ENCODE measurements at places on chromosomes 1 and 21. TPM values are rescaled to one million over a fixed set of nuclear protein-coding genes. Genes with fewer than 3 reads are reported as not detected.

GRCh38 chr1:208917281-208917680 lies 666.2 kb upstream of the CAMK1G start:
- no peak for ATAC-seq

DNA sequence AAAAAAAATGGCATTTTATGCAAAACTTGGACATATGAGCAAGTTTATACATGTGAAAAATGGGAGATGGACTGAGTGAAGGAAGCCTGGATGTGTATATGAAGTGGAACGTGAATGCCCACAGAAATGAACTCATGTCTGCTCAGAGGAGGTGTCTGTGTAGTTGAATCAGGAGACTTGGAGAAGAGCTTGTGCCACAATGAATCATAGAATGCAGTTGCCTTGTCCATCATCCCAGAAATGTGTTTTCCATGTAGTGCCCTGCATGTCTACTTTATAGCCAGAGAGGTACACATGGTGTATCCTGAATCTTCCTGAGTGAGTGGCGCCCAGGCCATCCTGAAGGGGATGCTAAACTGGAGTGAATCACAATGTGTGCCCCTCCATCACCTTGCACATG lies 2.6 kb upstream of the ILDR2 start:
- no peak for ATAC-seq

PRSS38 gene
- total RNA-seq: not detected

- ATAC-seq: peak; percentile 67
These were observed 6.2 kb upstream of the LAPTM5 start for GRCh38 chr1:30763651-30764248.

DNA sequence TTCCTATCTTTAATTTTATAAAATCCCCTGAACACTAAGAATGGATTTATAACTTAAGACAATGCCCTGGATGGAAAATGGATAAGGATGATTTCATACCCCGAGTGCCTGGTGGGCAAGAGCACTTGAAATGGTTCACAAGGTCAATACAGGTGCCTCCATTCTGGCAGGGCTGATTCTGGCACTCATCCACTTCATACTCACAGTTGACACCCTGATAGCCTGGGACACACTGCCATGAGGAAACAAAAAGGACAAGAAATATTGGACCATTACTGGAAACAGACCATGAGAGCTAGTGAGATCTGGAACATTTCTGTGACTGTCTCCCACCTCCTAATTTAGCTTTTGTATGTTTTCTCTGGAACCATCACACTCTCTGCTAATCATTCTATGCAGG lies 39.1 kb upstream of the ADAM30 start:
- no peak for ATAC-seq

ADARB1 gene
- 141 TPM for total RNA-seq

DNA sequence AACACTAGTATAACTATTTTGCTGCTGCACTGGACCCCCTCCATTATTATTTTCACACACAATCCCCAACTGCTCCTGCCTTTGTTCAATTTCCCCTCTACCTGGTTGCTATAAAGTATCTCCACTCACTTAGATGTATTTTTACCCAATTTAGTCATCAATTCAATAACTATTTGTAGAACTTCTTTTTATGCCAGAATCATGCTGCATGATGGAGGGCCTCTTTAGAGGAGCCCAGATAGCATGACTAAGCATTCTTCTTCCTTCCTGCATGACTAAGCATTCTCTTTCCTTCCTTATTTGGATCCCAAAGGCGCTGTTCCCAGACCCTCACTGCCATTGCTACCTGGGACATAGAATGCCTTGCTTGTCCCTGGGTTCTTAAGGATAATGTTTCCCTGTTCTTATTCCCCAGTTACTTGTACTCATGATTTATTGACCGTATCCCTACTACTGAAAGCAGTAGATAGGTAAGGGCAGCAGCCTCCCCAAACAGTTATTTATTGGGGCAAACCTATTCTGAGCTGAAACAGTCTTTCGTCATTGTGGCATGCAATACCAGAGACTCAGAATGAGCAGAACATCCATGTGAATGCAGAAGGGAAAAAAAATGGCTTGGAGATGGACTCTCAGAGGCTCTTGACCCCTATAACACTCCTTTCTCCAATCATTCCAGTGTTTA lies 89.3 kb upstream of the AKT3 start:
- no peak for ATAC-seq

DNA sequence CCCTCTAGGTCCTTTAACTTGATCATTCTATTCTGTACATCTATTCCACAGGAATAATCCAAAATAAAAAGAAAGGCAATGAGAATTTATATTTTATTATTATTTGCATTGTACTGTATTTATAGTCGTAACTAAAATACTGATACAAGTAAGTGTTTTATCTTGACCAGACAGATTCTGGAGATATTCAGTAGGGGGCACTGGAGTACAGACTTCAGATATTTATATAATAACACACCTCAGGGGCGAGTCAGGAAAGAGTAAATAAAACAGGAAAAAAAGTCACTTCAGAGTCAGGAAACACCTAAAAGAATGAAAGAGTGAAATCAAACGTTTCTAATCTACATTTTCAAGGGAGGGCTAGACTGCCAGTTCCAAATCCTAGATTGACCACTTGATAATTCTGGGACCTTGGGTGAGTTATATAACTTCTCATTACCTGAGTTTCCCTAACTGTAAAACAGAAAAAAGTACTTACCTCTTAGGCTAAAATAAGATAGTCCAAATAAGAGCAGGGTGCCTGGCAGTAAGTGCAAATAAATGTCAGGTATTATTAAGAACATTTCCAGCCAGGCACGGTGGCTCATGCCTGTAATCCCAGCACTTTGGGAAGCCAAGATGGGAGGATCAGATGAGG lies 31.1 kb upstream of the MTF1 start:
- no peak for ATAC-seq

GRCh38 chr1:17692645-17693044 lies 62.5 kb upstream of the ACTL8 start:
- no peak for ATAC-seq

NOTCH2 gene
- 125 TPM for total RNA-seq

DYNLT5 gene
- total RNA-seq: 0.17 TPM

DNA sequence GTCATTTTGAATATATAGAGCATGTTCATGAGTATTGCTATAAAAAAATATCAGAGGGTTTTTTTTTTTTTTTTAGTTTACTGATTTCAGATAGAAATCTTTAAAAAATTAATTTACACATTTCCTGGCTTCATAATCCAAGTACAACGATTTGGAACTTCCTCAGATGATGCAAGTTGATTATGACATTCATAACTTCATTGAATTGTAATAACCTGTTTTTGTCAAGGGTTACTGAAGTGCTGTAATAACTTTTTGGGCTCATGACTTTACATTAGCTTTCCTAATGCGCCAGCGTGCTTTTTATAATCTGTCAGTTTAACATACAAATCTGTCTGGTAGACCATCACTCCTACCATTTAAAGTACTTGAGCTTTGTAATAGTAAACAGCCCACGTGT lies 81.3 kb downstream of the SASS6 start:
- no peak for ATAC-seq

DNA sequence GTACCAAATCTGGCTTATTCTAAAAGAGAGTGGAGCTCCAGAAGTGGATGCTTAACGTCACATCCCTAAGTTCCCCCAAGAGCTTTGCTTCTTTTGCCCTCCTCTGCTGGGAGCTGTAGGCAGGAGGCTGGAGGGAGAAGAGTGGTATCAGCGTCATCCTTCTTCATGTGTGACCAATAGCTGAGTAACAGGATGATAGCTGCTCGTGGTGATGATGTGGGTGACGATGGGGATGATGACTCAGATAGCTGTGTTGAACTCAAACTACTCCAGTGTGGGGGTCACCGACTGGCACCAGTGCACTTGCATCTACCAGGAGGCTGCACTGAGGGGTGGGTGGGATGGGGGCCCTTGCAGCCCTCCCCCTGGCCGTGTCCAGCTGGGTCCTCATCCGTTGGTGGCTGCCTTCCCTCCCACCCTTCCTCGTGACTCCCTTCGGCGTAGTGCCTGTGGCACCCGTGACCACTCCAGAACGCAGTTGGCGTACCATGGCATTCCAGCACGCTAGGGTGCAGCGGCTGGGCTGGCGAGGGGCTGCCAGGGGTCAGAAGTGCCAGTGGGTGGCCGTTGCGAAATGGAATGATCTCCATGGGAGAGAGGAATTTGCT lies 1.1 kb downstream of the IGFN1 start:
- ATAC-seq: no peak

- ATAC-seq: no peak
These were observed 21.5 kb downstream of the CLSPN start for GRCh38 chr1:35748326-35748725.

DNA sequence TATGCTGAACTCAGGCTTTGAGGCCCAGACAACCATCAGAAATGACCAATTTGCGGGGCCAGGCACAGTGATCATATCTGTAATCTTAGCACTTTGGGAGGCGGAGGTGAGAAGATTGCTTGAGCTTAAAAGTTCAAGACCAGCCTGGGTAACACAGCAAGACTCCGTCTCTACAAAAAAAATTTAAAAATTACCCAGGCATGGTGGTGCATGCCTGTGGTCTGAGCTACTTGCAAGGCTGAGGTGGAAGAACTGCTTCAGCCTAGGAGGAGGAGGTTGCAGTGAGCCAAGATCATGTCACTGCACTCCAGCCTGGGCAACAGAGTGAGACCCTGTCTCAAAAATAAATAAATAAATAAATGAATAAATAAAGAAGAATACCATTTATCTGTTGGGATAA lies 156.5 kb downstream of the EIF4G3 start:
- no peak for ATAC-seq

AMPD1 gene
- not detected for total RNA-seq

DNA sequence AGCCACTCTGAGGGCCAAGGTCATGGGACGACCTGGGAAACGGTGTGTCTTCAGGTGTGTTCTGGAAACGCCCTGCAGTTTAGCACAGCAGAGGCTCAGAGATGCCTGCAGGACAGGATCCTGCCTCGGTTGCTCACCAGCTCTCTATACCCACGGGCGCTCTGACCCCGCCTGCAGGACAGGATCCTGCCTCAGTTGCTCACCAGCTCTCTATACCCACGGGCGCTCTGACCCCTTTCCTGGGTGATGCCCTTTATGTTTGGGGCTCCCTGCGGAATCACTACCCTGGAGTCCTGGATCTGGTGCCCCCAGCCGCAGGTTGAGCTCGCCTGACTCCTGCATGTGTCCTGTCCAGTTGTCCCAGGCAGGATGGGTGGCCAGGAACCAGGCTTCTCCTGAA lies 32.5 kb downstream of the TFF3 start:
- no peak for ATAC-seq

LCE2B gene
- not detected for total RNA-seq

OVAAL gene
- total RNA-seq: not detected

GRCh38 chr1:31939484-31940329 lies 1.5 kb upstream of the PTP4A2 start:
- ATAC-seq: no peak

DNA sequence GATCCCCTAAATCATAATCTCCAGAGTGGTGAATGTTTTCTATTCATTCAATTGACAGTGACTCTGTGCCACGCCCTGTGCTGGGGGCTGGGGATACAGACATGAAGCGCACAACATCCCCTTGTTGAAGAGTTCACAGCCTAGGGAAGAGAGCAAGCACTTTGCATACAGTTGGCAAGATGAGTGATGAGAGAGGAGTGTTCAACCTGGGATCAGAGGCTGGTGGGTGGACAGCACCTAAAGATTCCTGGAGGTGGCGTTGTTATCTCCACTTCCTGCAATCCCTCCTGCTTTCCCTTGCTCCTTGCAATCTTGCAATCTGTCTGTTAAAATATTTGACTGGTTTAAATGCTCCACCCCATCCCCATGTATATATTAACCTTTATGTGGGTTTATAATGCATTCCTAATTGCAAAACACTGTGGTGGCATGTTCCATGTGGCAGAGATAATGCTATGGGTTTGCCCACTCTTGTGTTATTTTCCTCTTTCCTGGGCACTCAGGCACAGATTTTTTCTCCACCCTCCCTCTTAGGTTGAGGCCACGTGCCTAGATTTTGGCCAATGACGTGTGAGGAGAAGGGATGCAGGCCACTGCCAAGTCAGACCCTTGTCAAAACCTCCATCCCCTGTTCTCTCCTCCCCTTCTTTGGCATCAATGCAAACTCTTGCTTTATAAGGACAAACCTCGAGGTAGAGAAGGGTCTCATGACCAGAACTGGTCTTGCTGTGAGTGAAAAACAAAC lies 36.2 kb upstream of the GADD45A start:
- no peak for ATAC-seq

PTGS2 gene
- total RNA-seq: 12.9 TPM

AIM2 gene
- 0.30 TPM for total RNA-seq

S100A5 gene
- total RNA-seq: not detected
